ENCODE measurements at places on chromosomes 11 and 22.
A peak's percentile ranks its signal among the peaks of the same experiment; 100 is the strongest.

- peak; percentile 21 for DNase-seq
These were observed 20.6 kb upstream of the RAPSN start for GRCh38 chr11:47469361-47470179.

DNA sequence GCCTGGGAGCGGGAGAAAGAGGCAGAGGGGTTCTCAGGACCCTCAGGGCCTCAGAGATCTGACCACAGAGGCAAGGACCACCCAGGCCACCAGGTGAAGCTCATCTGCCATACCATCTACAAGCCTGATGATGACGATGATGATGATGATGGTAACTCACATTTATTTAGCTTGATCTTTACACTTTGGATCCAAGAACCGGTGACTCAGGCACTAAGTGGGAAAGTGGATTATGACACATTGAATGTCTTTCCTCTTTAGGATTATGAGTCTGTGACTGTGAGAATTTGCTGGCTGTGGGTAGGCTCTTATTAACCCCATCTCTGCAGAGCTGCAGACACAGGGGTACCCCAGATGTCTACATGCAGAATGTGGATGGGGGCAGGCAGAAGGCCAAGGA, 110.3 kb downstream of the DSCAML1 start:
- DNase-seq = no peak

DNA sequence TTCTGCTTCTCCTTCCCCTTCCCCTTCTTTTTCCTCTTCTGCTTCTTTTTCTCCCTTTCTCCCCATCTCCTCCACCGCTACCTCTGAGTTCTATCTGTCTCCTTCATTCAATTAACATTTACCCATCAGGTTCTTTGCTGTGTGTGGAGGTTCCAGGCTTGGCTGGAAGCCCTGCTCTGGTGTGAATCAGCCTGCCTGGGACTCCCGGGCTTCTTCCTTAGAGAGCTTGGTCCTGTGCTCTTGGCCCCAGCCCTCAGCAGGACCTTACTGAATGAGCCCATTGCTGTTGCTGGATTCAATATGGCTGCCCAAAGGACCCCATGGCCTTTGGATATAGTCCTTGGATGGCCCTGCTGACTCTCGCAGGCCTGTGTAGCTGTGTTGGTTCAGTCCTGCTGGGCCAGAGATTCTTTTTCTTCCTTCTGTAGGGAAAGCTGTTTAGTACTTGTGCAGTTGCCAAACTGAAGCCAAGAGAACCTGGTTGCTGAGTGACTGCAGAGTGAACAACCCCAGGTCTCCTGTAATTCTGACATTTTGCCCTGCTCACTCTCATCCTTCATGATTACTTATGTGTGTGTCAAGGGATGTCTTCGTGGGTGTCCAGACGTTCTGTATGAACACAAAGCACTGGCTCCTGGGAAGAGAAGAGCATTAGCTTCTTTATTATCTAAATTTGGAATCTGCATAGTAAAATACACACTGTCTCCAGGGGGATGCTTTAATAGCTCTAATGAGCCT, 81.0 kb upstream of the ZBED5 start:
- DNase-seq = no peak

DNA sequence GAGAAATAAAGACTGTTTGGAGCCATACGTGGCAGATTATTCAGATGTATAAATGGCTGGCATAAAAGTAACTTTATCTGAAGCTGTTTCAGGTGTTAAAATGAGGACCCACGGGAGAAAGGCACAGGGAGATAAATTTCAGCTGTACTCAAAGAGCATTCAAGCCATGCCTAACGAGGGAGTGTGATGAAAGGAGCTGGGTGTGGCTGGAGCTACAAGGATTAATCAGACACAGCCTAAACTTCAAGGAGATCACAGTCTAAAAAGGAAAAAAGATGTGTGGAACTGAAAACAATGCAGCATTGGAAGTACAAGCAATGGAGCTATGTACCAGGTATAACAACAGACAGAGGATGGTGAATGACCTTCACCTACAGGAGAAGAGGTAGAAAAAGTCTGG, 120.8 kb upstream of the APOA1 start:
- no peak for DNase-seq

DNA sequence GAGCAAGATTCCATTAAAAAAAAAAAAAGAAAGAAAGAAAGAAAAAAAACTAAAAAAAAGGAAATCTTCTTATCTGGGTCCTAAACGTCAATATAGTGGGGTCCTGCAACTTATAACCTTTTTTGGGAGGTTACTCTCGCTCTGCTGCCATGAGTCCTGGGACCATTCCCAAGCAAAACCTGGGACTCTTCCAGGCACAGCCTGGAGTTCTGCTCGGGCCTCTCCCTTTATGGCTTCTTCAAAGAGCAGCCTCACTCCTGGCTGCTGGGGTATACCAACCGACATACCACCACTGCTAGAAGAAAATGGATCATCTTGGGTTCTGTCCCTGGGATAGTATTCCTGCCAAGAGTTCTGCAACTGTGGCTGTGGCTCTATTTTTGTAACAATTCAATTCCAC, 14.1 kb upstream of the CKAP5 start:
- no peak for DNase-seq

All from stromal cell of bone marrow (primary cell).